ENCODE measurements at places on chromosomes 6 and 20. TPM values are rescaled to one million over a fixed set of nuclear protein-coding genes. Genes with fewer than 3 reads are reported as not detected.

GRCh38 chr6:4359108-4359730, 223.8 kb upstream of the ECI2 start:
- DNase-seq, result no peak

TXNDC5 gene
- total RNA-seq, result 59.6 TPM

DNA sequence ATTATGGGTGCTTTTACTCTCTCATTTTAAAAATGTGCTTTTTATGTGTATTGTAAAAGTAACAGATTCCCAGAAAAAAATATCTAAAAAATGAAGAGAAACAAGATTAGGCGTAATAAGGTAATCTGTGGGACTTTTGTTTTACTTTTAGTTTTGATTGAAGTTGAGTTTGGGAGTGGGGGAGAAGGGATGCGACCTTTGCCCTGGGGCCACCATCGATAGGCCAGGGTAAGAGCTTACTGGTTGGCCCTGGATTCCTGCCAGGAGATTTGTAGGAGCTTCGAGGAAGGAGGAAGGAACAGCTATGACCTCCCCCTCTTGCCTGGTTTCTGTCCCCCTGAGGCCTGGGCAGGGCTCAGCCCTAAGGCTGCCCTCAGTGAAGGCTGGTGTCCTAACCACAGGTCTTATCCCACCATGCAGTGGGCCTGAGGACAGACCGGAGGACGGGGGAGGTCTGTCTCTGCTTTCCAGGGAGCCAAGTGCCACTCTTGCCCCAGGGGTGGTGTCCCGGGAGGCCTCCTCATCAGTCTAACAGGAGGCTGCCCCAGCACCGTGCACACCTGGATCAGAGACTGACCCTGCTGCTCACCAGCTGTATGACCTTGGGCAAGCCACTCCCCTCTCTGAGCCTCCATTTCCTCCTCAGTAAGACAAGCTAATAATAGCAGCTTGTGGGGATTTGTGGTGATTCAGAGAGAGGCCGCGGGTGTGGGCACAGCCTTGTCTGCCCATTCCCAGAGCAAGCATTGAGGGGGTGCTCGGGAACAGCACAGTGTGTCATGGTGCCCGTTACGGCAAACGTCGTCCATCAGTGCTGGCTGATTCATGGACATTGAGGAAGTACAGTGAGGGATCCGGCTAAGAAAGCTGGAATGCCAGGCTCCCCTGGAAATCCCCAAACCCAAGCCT, 21.2 kb downstream of the TGM2 start:
- no peak for DNase-seq

GRCh38 chr6:28643017-28643740, 117.5 kb downstream of the GPX5 start:
- DNase-seq, result peak; percentile 48

CYP39A1 gene
- not detected for total RNA-seq

FOXS1 gene
- not detected for total RNA-seq

GRCh38 chr6:110653381-110653780, 161.9 kb downstream of the CDK19 start:
- DNase-seq, result no peak

DNA sequence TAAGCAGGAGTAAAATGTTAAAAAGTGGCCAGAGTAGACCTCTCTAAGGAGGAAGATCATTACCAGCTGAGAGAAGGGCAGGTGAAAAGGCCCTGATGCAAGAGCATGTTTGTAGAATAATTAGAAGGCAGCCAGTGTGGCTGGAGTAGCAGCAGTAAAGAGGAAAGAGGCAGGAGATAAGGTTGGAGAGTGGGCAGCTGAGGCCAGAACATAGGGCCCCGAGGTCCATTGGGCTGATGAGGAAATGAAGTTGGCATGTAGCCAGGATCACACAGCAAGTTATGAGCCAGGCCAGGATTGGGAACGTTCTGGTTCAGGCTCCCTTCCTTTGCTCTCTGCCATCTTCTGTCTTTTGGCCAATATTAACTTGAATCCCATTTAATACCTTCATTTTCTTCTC, 51.6 kb downstream of the RALY start:
- DNase-seq, result no peak

DEFB125 gene
- not detected for total RNA-seq

- DNase-seq, result no peak
Observed at GRCh38 chr20:62061851-62062423, 3.7 kb downstream of the TAF4 start.

DNA sequence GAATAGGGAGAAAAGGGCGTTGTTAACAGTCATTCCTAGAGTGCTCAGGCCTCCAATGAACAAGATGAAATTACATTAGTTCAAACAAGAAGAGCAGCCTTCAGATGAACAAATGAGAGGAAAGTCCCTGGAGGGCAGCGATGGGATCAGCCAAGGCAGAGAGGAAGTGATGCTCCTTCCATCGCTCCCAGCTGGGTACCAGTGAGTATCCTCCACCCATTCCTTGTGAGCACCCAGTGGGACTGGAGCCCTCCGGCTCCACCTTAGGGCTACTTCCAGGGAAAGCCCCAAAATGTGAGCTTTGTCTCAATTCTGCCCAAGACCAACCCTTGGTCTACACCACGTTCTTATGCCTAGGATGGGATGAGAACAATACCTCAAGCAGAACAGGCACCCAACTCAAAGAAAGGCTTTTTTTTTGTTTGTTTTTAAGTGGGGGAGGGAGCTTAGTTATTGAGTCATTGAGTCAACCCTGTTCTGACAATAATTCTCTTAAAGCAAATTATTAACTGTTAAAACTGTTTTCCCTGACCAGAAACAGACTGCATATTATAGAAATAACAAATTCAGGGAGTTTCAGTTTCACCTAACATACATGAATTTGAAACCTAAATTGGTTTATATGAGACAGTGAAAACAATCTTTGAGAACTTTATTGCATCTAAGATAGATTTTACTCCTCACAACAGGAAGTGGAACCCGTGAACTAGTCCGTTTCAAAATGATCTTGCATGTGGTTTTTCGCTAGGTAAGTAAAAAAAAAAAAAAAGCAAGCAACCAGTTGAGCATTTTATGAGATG, 106.9 kb downstream of the IPCEF1 start:
- peak; percentile 56 for DNase-seq

DNA sequence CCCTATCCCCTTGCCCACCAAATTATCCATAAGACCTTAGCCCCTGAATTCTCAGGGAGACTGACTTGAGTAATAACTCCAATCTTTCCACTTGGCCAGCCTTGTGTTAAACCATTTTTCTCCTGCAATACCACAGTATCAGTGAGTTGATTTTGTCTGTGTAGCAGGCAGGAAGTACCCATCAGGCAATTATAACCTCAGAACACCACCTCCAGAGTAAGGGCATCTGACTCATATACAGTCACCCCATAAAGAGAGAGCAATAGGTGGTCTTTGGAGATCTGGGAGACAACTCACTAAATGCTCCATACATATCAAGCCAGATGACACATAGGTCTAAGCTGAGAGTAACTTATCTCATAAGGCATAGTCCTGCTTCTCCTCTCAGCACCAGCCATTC, 83.7 kb downstream of the FILIP1 start:
- no peak for DNase-seq

BPIFA1 gene
- not detected for total RNA-seq

GRCh38 chr20:54004445-54004844, 65.9 kb downstream of the BCAS1 start:
- no peak for DNase-seq

THBS2 gene
- not detected for total RNA-seq

- DNase-seq, result peak; percentile 86
Observed at GRCh38 chr6:42368181-42368580, 83.5 kb downstream of the TRERF1 start.

- no peak for DNase-seq
Observed at GRCh38 chr6:122650403-122650802, 40.2 kb downstream of the PKIB start.

GRCh38 chr6:121694389-121694788, 258.9 kb downstream of the GJA1 start:
- DNase-seq, result no peak

OR2H2 gene
- not detected for total RNA-seq

DNA sequence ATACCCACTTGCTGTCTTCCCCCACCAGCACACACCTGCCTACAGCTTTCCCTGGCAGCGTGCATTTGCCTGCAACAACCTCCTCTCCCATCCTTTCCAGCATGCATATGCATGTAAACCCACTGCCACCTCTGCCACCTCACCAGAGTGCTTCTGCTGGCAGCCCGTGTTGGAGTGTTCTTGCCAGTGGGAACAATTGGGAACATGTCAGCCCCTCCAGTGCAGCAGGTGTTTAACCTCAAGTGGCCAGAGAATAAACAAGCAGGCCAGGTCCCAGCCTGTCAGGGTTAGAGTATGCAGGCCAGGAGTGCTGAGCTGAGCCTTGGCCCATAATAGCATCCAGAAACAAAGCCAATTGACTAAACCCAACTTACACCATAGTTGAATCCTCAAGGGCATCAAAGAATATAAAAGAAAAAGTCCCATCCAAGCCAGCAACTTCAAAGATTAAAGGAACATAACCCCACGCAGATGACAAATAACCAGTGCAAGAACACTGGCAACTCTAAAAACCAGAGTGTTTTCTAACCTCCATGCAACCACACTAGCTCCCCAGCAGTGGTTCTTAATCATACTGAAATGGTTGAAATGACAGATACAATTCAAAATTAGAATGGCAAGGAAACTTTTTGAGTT, 1212.1 kb upstream of the CITED2 start:
- peak; percentile 50 for DNase-seq

GRCh38 chr20:12875510-12875909, 133.3 kb upstream of the SPTLC3 start:
- DNase-seq, result no peak

DNA sequence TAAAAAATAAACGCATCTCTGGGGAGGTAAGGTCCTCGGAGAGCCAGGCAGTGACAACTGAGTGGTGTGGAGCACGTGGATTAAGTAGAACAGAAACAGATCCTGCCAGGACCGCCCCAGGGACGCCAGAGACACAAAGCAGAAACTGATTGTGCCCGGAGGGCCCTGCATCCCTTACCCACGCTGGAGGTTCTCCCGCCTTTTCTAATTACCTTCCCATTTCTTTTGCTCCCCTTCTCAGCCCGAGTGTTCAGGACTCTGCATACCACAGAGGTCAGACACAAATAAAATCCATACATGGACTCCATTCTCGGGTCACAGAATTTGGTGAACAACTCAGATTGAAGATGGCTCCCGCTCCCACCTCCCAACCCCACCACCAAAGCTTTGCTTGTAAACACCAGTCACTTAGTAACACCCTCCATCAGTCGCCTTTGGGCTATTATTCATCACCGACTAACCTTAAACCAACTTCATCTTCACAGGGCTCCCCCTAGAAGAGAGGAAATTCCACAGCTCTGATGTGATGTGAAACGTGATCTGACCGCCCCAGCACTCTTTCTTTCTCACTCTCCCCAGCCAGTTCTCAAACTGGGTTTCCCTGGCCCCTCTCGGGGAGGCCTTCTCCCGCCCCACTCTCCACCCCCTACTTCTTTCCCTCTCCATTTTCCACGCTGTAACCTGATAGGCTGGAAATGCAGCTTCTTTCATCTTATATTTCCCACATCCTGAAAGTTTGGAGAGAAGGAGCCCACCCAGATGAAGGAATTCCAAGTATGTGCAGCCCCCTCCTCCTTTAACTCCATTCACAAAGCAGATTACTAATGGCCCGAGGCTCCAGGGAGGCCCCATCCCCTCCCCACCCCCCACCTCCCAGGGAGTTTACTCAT, 32.5 kb upstream of the PIM1 start:
- DNase-seq, result peak; percentile 81

DNA sequence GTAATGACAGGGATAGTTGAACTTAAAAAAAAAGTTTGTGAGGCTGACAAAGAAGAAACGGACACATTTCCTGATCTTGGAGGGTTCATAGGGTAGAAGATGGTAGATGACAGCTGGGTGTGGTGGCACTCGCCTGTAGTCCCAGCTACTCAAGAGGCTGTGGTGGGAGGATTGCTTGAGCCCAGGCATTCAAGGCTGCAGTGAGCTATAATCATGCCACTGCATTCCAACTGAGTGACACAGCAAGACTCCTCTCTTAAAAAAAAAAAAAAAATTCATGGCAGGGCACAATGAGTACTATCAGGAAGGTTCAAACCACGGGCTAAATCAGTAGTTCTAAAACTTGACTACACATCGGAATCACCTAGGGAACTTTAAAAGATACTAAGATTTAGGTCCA, 2.0 kb upstream of the MICA start:
- DNase-seq, result peak; percentile 28

CDH22 gene
- not detected for total RNA-seq

DNA sequence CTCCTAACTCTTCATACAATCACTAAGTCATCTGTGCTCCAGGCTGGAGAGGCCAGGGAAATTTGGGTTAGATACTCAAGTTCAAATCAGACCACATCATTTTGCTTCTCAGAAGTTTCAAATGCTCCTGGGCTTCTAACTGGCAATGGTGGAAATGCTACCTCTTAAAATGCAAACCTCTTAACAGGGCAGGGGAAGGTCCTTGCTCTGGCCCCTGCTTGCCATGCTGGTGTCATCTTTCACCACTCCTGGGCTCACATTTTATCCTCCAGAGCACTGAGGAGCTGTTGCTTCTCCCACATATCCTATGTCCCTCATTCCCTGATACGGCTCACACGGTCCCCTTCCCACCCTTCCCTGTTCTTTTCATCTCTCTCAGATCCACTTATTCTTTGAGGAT, 41.8 kb upstream of the NT5E start:
- no peak for DNase-seq
